EH (cell line): ENCODE measurements at places on chromosomes 5 and 9.

- no peak for DNase-seq
Measured at GRCh38 chr5:106363578-106363977, 1307.2 kb downstream of the EFNA5 start.

- DNase-seq = no peak
Measured at GRCh38 chr5:168728546-168729211, 149.5 kb upstream of the PANK3 start.

DNA sequence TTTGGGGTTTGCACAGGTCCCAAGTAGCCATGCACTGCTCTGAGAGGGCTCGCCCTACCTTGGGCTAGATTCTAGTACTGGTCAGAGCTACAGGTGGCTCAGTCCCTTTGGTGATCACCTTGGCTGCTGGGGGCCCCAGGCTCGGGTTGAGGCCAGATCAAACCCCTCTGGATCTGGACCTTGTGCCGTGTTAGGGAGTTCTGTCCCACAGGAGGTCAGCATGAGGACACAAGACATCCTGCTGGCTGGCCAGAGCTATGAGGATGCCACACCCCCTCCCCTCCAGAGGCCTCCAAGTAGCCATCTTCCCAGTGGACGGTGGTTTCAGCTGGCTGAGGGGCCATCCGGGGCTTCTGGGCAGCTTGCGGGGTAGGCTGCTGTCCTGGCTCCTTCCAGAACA is 10.6 kb downstream of the CDK20 start:
- DNase-seq = no peak

DNA sequence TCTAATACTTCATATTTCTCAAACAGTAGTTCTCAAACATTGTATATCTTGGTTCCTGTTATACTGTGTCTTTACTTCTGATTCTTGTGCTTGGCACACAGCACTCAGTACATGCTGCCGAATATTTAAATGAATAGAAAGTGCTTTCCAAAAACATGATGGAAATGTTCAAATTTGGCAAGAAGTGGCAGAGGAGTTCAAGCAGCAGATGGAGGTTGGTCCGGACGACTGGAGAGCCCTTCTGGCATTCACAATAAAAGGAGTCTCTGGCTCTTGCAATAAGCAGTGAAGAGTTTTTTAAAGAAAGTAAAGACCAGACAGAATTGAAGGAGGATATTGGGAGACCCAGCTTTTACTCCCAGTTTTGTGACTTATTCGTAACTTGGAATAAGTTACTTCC is 36.3 kb downstream of the TSTD2 start:
- no peak for DNase-seq

DNA sequence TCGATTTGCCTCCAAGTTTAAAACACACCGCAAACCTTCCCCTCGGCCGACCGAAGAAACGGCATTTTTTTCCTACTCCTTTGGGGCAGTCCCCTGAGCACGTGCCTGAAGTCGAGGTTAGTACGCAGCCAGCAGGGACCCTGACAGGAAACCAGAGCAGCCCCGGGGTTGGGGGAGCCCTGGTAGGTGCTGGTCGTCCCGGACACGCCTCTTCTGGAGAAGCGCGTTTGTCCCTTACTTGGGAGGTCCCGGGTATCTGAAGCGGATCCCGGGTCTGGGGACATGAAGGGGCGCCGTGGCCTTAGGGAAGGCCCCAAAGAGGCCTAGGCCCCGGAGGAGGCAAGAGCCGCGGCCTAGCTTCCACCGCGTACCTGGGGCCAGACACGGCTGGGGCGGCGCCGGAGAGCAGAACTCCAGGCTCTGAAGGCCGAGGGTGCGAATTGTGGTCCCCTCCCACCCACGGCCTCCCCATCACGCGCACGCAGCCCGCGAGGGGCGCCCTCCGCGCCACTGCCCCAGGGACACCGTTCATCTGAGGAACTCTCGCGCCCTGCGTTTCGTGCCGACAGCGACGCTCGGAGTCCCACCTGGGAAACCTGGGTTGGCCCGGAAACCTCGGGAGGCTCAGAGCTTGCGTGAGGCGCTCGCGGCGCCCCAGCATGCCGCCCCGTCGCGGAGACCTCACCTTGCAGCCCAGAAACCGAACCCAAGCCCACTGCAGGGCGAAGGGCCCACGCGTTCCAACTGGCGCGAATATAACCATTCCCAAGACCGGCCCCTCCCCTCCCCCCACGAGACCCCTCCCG is 10.4 kb downstream of the OTP start:
- DNase-seq = no peak

DNA sequence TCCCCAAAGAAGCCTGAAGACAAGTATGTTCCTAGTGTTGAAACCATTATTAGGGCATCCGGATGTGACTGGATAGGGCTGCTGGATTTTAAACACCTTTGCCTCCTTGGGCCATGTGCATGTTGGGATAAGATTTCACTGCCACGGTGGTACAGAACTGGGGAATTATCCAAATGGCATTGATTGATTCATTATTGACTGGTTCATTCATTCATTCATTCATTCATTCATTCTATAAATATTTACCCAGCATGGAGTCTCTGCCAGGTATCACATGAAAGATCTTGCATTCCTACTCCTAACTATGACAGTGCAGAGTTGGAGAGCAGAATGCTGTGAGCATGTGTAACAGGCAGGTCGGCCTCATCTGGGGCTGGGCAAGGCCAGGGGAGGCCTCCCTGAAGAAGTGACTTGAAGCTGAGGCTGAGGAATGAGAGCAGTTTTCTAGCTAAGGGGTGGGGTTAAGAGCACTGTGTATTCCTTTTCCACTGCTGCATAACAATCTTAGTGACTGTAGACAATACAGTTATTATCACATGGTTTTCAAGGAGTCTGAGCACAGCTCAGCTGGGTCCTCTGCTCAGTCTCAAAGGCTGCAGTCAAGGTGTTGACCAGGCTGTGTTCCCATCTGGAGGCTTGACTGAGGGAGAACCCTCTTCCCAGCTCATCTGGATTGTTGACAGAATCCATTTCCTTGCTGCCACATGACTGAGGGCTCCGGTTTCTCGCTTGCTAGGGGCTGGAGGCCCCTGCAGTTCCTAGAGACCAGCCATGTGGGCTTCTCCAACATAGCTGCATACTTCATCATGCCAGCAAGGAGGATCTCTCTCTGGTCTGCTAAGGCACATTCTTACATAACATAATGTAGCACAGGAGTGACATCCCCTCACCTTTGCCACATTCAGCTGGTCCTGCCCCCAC is 35.7 kb downstream of the AK8 start:
- DNase-seq = no peak

DNA sequence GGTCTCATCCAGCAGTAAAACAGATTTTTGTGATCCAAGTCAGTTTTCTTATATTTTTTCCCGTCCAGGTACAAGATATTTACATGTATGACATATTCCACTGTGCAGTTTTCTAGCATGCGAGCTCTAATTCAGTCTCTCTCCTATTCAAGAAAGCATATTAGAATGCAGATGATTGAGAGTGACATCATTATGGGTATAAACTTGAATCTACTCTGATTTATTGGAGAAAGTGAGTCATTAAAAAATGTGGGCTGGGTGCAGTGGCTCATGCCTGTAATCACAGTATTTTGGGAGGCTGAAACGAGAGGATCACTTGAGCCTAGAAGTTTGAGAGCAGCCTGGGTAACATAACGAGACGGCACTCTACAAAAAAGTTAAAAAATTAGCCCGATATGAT is 6.2 kb downstream of the FER start:
- DNase-seq = peak; percentile 71

DNA sequence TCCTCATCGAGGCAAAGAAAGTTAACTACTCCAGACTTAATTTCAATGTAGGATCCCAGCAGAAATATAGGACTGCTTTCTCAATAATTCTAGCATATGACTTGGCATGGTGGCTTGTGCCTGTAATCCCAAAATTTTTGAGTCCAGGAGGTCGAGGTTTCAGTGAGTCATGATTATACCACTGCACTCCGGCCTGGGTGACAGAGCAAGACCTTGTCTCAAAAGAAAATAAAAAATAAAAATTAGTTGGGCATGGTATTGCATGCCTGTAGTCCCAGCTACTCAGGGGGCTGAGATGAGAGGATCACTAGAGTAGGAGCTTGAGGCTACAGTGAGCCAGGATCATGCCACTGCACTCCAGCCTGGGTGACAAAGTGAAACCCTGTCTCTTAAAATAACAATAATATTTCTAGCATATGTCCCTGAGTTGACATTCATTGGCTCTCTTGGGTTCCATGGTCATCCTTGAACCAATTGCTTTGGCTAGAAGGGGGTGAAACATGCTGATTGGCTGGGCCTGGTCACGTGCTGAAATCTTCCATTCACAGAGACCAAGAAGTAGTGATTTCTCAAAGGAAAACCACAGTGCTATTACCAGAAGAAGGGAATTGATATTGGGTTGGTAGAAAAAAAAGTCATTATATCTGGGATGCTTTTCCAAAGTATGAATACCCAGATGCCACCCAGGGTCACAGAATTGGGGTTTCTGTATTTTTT is 31.6 kb upstream of the GARNL3 start:
- no peak for DNase-seq

DNA sequence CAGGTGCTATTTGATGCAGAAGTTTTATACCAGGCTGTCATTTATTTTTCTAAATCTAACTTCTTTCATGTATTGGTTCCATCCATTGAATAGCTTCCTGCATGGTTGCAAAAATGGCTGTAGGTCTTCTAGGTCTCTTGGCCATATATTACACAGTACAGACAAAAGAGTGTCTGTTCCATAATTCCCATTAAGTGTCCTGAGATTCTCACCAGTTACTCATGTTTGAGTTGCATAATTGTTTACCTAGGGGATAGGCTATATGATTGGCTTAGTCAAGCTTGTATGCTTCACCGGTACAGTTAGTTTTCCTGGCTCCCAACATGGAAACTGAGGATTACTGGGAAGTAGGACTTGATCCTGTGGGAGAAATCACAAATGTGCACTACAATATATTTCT is 399.4 kb upstream of the NUDT12 start:
- no peak for DNase-seq

DNA sequence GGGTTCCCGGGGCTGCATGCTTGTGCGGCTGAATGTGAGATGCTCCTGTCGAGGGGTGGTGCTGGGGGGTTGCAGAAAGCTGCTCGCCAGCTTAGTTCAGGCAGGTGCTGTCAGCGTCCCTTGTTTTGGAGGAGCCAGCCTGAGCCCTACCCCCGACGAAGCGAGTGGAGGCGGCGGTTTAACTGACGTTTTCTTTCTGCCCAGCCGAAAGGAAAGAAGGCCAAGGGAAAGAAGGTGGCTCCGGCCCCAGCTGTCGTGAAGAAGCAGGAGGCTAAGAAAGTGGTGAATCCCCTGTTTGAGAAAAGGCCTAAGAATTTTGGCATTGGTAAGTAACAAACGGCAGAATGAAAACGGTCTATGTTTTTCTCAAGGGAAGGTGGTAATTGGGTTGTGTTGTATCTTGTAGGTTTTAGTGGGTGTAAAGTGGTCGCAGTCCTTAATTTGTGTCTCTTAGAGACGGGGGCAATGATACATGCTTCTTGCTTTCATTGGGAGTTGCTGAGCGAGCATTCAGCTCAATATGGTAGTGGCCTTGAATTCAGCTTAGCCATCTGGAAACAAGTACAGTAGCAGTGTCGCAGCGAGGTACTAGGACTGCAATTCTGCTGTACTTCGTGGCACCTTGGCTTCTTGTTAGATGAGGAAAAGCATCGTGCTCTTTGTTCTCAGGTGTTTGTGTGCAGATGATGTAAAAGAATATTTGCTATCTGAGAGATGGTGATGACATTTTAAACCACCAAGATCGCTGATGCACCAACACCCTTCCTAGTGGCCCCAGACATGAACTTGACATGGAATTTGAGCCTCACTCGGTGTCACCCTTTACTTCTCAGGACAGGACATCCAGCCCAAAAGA is 928 bp downstream of the RPL7A start:
- DNase-seq = peak; percentile 15

- DNase-seq = peak; percentile 23
Measured at GRCh38 chr5:83586874-83587776, 115.6 kb downstream of the VCAN start.

GRCh38 chr9:93125331-93125894 is 8.6 kb downstream of the NINJ1 start:
- DNase-seq = no peak

GRCh38 chr5:91443023-91443422 is 59.9 kb upstream of the ARRDC3 start:
- peak; percentile 67 for DNase-seq

- peak; percentile 91 for DNase-seq
Measured at GRCh38 chr5:60092671-60093422, 199.3 kb upstream of the PDE4D start.
